Stimulated activated CD4-positive, alpha-beta T cell treated with anti-CD3 and anti-CD28 coated beads, Interleukin-2, amount 100 ng/mL, for 4 hours (primary cell): ENCODE measurements at places on chromosomes 5 and 9.

- peak; percentile 50 for DNase-seq
Observed at GRCh38 chr5:150411245-150411979, 1.3 kb downstream of the CD74 start.

- DNase-seq, result no peak
Observed at GRCh38 chr9:88025411-88026117, 51.2 kb upstream of the CDK20 start.

GRCh38 chr9:127075624-127076372, 46.6 kb downstream of the ANGPTL2 start:
- no peak for DNase-seq

DNA sequence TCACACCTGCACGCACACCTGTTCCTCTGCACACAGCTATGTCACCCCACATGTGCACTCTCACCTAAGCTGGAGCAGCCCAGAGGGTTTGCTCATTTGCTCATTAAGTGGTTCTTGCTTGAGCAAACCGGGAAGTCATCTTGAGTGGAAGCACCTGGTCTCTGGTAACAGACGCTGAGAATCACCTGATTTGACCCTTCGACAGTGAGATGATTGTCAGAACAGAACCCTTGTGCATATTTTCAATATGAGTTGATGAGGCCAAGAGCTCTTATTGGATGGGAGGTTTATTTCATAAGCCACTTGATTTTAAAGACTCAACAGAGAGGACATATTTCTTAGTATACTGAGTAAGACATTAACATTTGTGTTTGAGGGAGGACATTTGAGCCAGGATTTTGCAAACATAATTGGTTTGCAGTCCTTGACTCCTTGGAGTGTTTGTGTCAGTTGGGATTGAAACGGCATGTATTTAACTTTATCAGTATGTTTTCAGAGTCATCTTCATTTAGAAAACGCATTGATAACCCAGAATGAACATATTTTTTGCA, 22.1 kb upstream of the LPCAT1 start:
- no peak for DNase-seq

GRCh38 chr5:66326276-66326675, 182.2 kb downstream of the SREK1 start:
- DNase-seq, result no peak

GRCh38 chr5:5266297-5266696, 126.2 kb downstream of the ADAMTS16 start:
- DNase-seq, result no peak

GRCh38 chr5:40224421-40224820, 455.3 kb upstream of the PTGER4 start:
- no peak for DNase-seq

GRCh38 chr9:13128266-13128860, 151.1 kb downstream of the MPDZ start:
- no peak for DNase-seq

DNA sequence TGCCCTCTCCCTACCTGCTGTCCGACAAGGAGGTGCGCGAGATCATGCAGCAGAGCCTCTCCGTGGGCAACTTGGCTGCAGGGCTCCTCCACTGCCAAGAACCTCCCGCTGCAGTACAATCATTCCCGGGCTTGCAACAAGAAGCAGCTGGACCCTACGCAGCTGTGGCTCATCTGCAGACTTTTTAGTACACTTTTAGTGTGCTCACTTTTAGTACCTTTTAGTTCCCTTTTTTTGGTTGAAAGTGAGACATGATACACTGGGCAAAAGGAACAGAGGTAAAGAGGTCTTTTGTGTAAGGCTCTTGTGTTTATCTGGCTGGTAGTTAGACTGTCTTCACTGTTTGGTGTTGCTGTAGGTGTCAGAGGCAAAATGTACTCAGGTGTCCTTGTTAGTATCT, 58.1 kb upstream of the SPTLC1 start:
- DNase-seq, result no peak

GRCh38 chr5:75091597-75091996, 39.2 kb upstream of the GCNT4 start:
- DNase-seq, result no peak

- DNase-seq, result no peak
Observed at GRCh38 chr5:3386637-3387036, 209.0 kb upstream of the IRX1 start.

GRCh38 chr5:143401227-143402016, 2.1 kb downstream of the NR3C1 start:
- no peak for DNase-seq

- no peak for DNase-seq
Observed at GRCh38 chr5:149432376-149432775, 53.3 kb upstream of the IL17B start.

GRCh38 chr9:109639674-109640579, 140.1 kb upstream of the PALM2AKAP2 start:
- no peak for DNase-seq

- DNase-seq, result no peak
Observed at GRCh38 chr9:89225036-89225435, 46.4 kb upstream of the SHC3 start.

DNA sequence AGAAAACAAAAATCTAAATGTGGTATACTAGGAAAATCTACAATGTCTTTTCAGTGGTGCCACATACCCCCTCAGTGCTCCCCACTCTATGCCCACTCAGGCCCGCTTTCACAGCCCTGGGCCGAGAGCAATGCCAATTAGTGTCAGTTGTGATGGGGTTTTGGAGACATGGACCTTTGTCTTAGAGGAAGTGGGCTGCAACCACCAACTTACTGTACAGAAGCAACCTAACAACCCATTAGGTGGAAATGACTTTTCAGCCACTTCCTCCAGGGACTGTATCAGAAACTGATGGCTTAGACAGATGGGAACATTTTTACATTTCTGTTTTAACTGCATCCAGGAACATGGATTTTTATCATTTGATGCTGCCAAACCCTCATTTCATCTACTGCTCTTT, 268.0 kb downstream of the BNC2 start:
- no peak for DNase-seq

DNA sequence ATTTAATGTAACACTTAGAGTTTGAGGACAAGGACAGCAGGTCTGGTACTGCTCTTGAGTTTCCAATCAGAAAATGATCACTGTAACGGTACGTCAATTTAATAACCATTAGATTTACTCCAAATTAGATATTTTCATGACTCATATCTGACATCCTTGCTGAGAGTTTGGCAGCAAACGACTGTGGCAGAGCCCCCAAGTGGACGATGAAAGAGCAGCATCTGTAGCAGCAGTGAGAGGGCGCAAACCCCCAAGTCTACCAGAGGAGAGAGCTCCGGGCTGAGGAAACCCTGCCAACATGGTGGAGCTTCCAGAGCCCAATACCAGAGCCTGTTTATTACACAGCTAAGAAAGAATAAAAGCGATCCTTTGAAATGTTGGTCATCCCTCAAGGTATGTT, 73.2 kb upstream of the EPB41L4A start:
- DNase-seq, result no peak

- DNase-seq, result no peak
Observed at GRCh38 chr5:137199966-137200365, 299.2 kb downstream of the SPOCK1 start.

DNA sequence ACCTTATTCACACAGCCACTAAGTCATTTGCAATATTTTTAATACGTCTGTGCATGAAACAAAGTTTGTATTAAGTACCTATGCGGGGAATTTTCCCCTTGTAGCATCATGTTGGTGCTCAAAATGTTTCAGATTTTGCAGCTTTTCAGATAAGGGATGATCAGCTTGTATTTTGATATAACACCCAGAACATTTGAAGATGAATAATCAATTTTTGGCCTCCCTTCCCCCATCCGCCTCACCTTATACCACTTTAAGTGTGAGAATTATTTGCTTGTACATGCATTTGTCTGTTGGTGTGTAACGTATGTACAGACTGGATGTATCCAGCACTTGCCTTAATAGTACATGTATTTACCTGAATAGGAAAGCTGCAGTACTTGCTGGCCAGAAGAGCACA, 1.7 kb downstream of the JAK2 start:
- no peak for DNase-seq

DNA sequence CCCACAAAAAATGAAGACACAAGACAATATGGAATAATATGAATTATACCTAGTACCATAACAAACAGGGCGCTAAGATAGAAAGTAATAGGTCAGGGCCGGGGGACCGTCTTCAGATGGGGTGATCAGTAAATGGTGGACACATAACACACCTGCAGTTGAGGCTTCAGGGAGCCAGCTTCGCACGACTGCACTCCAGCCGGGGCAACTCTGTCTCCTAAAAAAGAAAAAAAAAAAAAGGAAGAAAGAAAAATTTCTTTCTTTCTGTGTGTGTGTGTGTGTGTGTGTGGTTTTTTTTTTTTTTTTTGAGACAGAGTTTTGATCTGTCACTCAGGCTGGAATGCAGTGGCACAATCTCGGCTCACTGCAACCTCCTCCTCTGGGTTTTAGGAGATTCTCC, 75.0 kb upstream of the HSPA9 start:
- no peak for DNase-seq

DNA sequence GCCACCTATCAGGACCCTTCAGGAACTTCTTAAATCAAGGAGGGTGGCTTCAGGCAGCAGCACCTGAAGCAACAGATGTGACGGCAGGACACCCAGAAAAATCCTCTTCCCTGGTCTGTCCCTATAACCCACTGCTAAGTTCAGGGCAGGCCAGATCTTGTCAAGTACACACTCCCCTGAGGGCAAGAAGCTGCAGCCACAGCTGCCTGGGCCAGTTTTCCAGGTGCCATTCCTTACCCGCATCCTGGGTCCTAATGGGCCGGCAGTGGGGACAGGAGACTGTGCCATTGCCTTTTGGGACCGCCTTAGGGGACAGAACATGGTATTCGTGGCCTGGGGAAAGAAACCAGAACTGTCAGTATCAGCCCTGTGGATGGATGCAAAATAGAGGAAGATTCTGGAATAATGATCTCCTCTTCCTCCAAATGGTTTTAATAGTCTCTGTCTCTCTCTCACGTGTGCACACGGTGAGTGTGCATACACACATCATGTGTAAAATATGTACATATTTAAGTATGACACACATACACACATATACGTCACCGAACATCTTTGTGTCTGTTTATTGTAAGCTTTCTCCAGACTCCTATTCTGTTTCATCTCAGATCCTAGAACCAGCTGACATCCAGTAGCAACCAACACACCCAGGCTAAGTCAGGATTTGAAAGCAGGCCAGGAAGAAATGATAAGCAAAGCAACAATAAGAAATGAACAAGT, 14.0 kb downstream of the ORM2 start:
- DNase-seq, result no peak

DNA sequence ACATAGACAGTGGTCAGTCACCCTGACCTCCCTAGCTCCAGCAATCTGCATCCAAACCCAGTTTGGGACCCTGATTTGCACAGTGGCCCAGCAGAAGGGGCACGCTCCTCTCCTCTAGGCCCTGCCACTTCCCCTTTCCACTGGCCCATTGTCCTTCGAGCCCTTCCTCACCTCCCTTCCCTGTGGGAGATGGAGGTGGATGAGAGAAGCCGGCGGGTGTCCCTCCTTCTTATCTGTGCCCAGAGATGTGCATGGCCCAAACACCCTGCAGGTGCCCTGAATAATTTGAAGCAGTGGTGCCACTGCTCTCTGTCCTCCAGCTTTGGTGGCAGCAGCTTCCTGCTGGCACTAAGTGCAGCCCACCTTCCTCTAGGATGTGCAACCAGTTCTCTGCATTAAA, 140.0 kb downstream of the BARX1 start:
- DNase-seq, result no peak

- DNase-seq, result no peak
Observed at GRCh38 chr5:10645146-10645545, 81.3 kb downstream of the ANKRD33B start.

GRCh38 chr5:147939431-147940114, 33.2 kb upstream of the C5orf46 start:
- no peak for DNase-seq

DNA sequence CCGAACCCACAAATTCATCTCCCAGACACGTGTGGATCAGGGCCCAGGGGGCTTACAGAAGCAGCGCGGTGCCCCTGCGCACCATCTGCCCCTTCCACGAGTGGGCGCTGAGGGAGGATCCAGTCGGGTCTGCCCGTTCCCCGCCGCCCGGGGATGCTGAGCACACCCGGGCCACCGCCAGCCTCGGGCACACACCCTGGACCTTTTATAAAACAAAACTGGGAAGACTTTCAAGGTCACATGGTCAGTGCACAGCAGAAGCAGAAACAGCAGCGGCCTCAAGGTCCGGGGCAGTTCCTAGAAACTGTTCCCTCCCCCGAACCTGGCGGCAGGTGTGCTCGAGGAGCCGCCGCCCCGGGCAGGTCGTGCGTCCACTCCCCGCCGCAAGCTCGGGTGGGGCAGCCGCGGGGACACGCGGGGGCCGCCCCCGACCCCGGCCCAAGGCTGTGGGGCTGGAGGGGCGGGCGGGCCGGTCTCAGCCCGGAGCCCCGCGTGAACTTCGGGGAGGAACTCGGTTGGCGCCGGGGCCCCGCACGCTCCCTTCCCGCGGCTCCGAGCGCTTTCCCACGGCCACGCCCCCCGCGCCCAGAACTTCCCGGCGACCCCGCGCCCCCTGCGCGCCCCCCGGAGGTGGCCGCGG, 633 bp upstream of the PPP1R26 start:
- no peak for DNase-seq

DNA sequence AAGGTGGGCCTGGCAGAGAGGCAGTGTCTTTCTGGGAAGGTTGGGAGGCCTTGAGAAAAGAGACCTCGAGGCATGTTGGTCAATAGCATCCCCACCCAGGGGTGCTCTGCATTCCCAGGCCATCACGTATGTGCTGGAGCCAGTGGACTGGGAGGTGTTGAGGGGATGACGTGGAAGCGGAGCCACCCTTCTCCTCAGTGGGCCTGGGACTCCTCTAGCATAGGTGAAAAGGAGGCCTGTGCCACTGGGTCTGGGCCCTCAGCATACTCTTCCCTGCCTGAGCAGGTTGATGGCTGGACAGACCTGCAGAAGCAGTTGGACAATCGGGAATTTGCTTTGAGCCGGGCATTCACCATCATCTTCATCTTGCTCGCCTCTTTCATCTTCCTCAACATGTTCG, 25.5 kb downstream of the PITX1 start:
- DNase-seq, result no peak

GRCh38 chr9:3733039-3733408, 207.2 kb upstream of the RFX3 start:
- DNase-seq, result no peak

DNA sequence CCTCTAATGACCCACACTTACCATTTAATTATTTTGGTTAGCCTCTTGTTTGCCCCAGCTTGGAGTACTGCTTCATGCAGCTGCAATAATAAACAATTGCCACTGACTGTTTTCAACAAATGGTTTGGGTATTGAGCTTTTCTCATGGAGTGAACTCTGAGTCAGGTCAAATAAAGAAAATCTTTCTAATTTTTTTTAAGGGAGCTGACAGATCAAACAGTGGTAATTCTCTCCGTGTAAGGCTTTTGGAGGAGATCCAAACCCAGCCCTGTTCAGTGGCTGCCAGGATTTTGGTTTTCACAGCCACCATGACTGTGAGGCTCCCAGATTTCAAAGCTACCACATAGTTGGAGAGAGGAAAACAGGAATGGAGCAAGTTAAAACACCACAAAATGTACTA, 110.7 kb upstream of the EFNA5 start:
- no peak for DNase-seq

- no peak for DNase-seq
Observed at GRCh38 chr5:33504570-33504969, 63.8 kb downstream of the TARS1 start.

- DNase-seq, result no peak
Observed at GRCh38 chr9:86854898-86855523, 92.3 kb downstream of the GAS1 start.
